ENCODE measurements at places on chromosomes 3 and 15. TPM values are rescaled to one million over a fixed set of nuclear protein-coding genes. Genes with fewer than 3 reads are reported as not detected.

- no peak for DNase-seq
Observed at GRCh38 chr15:81356252-81356651, 17.8 kb downstream of the TMC3 start.

GRCh38 chr3:77251136-77251535 is 211.2 kb downstream of the ROBO2 start:
- no peak for DNase-seq

GRCh38 chr3:52678265-52679198 is 7.2 kb downstream of the PBRM1 start:
- no peak for DNase-seq

DNA sequence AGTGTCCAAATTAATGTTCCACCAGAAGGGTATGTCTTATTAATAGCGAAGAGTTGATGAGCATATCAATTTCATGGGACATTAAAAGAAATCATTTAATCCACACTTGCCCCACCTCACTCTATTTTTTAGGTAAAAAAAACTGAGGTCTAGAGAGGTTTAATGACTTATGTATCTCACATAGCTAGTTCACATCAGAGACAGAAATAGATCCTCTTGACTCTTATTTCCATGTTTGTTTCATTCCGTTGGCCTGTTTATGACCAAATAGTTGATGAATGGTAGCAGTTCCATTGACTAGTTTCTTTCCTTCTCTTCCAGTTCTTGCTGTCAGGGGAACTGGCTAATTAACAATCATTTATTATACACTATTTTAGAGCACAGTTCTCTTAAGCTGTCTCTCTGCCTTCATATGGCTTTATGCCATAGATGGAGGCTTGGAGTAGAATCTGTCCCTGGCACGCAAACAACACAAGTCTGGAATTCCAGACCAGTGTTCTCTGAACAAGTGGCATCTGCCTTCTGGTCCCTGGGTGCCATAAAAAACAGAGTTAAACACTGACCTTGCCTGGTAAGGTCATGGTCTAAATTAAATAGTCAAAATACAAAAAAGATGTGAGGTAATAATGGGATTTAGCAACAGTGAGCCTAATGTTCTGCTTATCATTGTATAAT is 220.0 kb upstream of the CGNL1 start:
- DNase-seq: no peak

- no peak for DNase-seq
Observed at GRCh38 chr15:57785039-57785438, 78.5 kb downstream of the POLR2M start.

Gene MOBP
- total RNA-seq: not detected

DNA sequence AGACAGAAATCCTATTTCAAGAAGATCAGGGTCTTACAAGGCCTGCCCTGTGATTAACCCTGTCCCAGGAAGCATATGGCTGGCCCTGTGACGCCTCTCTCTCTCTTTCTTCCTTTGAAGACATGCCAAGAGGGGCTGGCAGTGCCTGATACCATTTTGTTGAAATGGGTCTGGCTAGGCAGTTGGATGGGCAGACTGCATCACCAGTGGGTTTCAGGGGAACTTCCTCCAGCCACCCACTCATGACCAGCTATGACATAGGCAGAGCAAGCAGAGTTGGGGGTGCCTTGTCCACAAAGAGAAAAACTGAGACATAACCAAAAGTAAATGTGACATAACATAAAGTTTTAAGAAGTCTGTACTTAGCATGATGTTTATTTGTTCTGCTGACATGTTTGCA is 31.4 kb upstream of the MANF start:
- DNase-seq: no peak

GRCh38 chr15:43241100-43241499 is 20.3 kb upstream of the EPB42 start:
- peak; percentile 26 for DNase-seq

DNA sequence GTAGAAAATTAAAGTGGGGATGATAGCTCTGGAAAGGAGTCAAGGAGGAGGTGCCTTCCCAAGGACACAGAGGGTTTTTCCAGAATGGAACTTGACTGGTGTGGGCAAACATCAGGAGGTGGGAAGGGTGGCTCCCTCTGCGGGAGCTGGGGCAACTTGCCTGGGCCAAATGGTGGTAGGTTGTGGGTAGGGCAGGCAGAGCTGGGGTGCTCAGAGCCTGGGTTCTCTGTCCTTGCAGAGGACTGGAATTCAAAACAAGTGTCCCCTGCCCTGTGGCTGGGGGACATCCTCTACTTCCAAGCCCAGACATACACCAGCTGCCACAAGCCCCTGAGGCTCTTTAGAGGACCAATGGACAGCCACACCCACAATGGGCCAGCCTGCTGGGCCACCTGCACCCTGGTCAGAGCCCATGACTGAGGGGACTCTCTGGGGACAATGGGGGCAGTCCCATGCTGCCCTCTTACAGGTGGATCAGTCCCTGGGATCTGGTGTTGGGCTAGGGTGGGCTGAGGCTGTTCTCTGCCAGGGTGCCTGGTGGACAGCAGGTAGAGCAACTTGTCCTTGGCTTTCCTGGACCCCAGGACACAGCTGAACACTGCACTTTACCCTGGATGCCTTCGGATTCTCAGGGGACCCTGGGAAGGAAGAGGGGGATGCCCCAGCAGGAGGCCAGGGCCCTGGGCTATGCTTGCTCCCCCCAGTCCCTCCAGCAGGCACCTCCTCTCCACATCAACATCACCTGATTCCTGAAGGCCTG is 38.6 kb upstream of the CSPG4 start:
- DNase-seq: no peak

Gene ADAM10
- total RNA-seq: 74.0 TPM

GRCh38 chr15:71440489-71441110 is 325.3 kb downstream of the THSD4 start:
- no peak for DNase-seq

Gene RBP2
- total RNA-seq: not detected

GRCh38 chr3:48970586-48970985 is 19.5 kb upstream of the P4HTM start:
- no peak for DNase-seq

GRCh38 chr3:16433701-16434151 is 79.8 kb downstream of the RFTN1 start:
- no peak for DNase-seq

- no peak for DNase-seq
Observed at GRCh38 chr15:45812200-45812599, 177.4 kb downstream of the SQOR start.

DNA sequence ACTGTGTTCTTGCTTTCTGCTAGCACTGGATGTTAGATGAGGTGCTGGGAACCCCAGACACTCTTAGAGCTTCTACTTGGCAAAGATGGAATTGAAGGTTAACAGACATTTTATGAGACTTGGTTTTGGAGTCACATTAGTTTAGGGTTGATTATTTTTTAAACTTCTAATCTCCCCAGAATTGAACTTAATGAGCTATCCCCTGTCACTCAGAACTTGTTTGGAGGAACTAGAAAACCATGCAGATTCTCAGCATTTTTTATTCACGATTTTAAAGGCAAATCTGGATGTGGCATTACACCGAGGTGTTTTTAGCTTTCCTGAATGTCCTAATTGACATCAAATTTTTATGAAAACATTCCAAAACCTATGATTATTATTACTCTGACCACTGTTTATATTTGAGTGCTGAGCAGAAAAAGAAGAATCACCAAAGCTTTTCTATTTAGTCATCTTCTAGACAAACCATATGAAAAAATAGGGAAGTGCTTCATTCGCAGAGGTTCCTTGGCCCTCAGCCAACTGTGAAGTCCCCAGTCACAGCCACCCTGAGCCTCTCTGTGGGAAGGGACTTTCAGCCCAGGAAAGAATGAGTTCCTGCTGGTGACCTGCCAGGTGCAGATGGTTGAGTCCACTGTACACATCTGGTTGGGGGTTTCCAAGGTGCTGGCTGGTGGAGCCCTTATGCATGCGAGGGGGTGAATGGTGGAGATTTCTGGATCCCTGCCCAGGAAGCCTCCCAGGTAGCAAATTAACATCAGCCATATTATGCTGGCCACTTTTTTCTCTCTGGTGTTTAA is 196.0 kb upstream of the TOPAZ1 start:
- DNase-seq: no peak

DNA sequence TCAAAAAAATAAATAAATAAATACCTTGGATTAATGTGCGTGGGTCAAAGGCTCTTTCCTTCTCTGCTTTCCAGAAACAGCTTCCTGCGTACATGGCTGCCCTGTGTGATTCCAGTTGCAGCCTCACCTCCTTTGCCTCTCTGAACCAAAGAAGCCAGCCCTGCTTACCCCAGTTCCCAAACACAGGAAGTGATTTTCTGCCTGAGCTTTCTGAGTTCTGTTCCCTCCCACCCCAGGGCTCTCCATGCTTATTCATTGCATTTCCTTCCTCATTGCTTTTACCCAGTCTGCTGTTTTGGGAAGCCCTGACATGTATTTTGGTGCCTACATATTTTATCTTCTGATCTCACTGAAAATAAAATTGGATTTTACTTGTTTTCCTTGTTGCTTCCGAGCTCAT is 15.4 kb downstream of the ZSCAN2 start:
- no peak for DNase-seq

DNA sequence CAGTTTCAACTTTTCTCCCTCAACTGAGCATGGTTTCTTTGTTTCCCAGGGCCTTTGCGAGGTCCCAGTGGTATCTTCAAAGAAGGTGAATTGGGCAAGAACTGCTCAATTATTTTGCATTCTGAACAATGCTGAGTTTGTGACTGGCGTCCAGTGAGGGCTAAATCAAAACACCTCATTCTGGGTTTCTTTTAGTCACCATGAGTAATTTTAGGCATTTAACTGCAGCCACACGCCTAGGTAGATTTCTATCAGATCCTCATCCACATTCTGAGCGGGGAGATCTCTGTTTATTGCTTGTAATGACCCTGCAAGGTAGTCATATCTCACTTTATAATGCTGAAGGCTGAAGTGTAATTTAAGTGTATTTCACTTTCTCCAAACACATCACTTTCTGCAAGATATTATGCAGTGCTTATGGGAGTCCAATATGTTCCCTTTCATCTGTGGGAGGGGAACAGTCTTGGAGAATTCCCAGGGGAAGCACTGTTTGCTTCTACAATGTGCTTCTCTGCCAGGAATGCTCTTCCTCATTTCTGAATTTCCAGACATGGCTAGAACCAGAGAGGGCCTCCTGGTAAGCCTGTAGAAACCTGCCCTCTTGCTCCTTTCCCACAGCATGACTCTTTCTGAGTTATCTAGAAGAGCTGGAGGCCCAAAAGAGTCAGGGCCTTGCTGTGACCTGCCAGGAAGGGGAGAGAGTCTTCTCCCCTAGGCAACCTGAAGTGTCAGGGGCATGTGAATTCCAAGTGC is 91.7 kb downstream of the FRMD4B start:
- no peak for DNase-seq

DNA sequence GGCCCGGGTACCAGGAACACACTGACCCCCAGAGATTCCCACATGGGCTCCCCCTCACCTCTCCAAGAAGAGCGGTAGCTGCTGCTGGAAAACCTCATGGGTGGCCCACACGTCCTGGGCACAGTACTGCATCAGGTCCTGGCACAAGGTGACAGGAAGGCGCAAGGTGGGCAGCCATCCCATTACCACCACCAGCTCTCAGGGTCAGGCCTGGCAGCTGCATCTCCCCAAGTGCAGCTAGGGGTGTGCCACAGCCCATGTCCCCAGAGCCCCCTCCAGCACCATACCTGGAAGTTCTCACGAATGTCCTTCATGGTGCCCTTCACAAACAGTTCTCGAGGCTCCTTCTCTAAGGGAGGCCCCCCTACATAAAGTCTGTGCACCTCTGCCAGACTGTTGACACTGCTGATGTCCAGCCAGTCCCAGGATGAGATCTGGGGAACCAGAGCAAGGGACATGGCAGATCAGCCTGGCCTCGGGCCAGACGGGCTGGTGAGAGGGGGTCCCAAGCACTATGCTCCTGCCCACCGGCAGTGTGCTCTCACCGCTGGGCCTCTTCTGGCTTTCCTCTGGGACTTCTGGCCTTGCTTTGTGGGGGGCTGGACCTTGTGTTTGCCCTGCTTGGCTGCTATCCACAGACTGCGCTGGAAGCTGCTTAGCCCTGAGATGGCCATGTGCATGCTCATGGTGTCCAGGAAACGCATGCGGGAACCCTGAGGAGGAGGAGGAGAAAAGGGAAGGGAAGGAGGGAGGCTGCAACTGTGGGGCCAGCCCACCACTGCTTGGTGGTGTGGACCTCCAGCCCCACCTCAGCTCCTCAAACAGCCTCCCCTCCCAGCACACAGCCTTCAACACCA is 6.0 kb downstream of the POLG start:
- no peak for DNase-seq

DNA sequence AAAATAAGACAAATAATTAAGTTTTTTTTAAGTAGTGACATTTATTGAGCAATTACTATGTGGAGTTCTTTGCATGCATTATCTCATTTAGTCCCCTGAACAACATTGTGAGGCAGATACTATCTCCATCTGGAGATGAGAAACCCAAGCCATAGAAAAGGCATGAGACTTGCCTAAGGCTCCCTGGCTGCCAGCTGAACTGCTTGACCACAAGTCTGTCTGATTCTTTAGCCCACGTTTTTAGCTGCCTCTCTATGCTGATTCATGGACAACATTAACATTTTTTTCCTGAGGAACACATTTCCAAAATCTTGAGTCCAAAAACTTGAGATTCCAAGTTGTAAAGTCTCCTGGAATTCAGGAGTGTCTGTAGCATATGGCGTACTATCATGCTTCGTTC is 263.6 kb upstream of the GOLGA6L4 start:
- no peak for DNase-seq
